ENCODE measurements at places on chromosomes 4 and X.

DNA sequence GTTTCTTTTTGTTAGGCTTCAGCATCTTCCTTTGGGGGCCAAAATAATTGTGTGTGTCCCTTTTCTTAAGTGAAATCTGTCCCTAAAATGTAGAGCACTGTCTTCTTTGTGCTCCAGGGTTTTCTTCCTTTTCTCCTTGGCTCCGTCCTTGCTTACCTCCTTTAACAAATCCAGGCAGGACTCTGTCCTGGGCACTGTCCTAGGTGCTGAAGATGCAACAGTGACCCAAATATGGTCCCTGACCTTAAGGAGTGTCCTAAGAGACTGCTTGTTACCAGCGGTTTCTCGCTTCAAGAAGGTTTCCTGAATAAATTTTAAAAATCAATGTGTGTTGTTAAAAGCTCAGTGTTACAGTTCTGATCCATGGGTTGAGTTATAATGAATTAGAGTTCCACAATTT lies 471.8 kb downstream of the KCNIP4 start:
- DNase-seq, result no peak

DNA sequence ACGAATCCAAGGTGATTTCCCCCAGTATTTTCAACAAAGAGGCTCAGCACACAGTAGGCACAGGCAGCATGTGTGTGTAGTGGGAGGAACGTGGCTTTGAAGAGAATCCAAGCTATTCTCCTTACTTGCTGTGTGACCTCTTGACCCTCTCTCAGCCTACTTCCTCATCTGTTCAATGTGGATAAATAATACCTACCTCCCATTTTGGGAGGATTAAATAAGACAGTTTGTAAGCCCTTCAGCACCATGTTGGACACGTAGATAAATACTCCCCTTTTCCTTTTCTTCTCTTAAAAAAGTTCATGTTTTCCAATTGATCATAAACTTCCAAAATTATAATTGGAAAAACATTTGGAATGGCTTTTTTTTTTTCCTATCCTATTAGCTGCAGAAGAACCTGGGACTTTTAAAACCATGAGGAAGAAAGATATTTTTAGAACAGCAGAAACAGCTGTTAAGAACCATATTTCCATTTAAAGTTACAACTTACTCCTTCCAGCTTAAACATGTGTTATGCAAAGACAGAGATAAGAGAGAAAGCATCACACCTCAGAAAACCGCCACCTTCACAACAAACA lies 56.1 kb upstream of the TMEM131L start:
- no peak for DNase-seq

DNA sequence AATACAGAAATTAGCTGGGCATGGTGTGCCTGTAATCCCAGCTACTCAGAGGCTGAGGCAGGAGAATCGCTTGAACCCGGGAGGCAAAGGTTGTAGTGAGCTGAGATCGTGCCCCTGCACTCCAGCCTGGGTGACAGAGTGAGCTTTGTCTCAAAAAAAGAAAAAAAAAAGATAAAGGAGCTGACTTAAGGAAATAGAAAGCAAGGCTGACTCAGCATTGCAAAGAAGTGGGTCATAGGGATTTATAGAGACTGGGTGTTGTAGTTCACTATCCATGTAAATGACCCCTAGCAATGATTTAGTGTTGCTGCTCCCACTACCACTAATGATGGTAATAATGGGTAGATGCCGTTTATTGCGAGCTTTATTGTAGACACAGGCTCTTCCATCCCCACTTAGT lies 47.6 kb downstream of the ADD1 start:
- no peak for DNase-seq

DNA sequence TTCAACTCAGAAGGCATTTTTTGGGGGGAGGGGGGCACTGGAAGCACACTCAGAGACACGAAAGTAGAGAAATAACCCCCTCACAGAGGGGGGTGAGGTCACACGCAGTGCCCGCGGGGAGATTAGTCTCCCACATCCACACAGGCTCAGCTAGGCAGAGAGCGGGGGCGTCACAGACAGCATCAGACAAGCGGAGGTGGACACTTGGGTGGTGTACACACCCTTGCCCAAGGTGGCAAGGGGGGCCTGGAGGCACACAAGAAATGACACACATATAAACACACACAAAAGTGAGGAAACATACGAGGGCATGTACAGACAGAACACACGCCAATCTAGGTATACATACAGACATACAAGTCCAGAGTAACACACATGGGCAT lies 637 bp upstream of the SYN1 start:
- DNase-seq, result peak; percentile 40

- no peak for DNase-seq
Observed at GRCh38 chr4:146776691-146777090, 138.0 kb downstream of the POU4F2 start.

DNA sequence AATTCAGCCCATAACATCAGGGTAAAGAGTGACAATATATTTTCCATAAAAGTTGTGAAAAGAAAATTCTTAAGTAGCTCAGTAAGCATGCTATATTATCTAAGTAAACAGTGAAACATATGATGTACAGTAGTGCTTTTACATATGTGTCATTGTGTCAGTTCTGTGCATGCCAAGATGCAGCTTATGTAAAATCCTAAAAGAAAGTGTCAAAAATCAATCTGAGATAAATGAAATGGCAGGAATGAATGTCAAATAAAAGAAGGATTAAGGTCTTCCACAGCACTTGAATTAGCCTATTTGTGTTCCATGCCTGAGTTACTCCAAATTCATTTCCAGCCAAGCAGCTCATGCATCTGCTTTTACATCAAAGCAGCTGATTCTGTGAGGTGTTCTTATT lies 452.7 kb upstream of the HS3ST1 start:
- DNase-seq, result no peak

- no peak for DNase-seq
Observed at GRCh38 chrX:41913476-41913875, 9.9 kb downstream of the CASK start.

DNA sequence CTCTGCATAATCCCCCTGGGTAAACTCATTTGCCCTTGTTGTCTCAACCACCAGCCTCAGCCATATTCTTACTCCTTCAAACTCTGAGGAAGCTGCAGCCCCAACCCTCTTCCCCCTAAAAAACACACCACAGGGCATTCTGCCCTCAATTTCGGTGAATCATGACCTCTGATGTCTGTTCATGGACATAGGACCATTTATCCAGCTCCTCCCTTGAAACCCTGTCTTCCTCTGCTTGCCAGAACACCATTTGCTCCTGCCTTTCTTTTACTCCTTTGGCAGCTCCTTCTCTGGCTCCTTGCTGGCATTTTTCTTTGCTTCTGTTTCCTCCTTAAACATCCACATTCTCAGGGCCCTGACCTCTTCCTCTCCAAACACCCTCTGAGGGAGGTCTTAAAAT lies 87.1 kb downstream of the ITIH6 start:
- DNase-seq, result no peak

DNA sequence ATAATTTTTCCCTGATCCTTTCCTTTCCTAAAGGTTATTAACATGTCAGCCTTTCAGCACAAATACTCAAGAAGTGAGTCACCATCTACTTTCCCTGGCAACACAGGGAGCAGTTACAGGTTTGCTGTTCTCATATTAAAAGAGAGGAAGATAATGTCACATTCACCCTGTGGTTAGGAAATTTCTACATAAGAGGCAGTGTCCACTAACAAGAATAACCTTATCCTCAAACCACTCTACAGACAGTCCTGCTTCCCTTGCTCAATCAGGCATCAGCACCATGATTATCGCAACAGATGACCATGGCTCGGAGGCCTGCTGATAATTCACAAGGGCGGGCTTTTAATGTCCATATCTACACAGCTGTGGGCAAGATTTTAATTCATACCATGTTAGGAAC lies 30.9 kb downstream of the RNF150 start:
- no peak for DNase-seq

GRCh38 chr4:176156656-176157055 lies 38.7 kb downstream of the SPATA4 start:
- DNase-seq, result no peak

GRCh38 chrX:23616361-23616760 lies 50.9 kb upstream of the PRDX4 start:
- DNase-seq, result no peak

DNA sequence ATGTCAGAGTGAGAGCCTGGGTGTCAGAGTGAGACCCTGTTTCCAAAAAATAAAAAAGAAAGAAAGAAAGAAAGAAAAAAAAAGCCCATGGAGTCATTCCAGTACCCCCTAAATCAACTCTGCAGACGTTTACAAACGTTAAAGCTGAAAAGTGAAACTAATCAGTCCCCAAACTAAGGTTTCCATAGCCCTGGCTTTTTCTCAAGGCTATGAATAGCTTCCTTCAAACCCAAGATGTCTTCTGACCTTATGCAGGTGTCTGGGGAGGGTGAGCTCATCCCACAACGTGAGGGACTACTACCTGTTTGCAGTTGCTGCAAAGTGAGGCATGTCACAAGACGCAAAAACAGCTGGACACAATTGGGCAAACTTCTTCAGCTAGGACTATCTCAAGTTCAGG lies 144.0 kb downstream of the SH3KBP1 start:
- DNase-seq, result no peak

GRCh38 chrX:100409610-100410590 lies at the start of gene PCDH19:
TSS of gene PCDH19 (minus strand) at chrX:100410273. CDS start at chrX:100408597, 1,676 bp downstream.
- DNase-seq, result no peak

DNA sequence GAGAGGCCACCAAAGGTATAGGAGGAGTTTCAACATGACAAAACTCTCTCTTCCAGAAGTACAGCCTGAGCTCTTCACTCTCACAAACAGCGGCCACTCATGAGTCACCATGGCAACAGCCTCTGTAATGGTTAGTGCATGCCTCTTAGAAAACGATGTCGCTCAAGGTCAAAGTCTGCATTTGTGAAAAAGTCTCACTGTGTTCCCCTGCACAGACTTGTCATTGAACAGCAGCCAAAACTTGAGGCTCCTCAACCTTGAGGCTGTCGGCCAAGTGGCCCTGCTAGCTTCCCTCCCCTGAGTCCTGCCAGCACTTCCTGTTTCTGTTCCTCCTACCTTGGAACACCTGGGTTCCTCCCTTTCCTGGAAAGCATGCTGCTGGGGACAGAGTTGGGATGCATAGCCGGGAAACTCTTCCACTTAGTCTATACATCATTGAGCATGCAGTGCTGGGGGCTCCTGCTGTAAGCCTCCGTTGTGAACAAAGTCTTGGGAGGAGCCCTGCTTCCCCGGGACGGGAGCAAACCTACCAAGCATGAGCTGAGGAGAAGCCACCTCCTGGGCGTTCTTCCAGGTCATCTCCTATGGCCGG lies 66.6 kb downstream of the ING2 start:
- no peak for DNase-seq

- DNase-seq, result no peak
Observed at GRCh38 chr4:125105561-125105960, 209.2 kb upstream of the FAT4 start.

GRCh38 chr4:115515772-115516171 lies 402.4 kb upstream of the NDST4 start:
- DNase-seq, result no peak

DNA sequence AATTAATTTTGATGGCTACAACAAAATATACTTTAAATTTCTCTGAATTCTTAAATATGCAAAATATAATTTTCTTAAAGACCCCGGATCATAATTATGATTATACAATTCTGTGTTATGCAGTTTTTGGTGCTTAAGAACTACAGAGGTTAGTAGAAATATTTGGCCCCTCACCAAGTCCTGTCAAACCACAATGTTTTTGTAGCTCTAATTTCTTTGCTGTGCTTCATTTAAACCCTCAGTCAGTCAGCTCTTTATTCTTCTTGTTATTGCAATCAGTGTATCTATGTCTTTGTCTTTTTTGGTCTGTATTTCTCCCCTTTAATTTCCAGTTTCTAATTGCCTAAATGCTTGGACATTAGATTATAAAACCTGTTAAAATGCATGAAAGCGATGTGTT lies 186.1 kb downstream of the CAMK2D start:
- no peak for DNase-seq

DNA sequence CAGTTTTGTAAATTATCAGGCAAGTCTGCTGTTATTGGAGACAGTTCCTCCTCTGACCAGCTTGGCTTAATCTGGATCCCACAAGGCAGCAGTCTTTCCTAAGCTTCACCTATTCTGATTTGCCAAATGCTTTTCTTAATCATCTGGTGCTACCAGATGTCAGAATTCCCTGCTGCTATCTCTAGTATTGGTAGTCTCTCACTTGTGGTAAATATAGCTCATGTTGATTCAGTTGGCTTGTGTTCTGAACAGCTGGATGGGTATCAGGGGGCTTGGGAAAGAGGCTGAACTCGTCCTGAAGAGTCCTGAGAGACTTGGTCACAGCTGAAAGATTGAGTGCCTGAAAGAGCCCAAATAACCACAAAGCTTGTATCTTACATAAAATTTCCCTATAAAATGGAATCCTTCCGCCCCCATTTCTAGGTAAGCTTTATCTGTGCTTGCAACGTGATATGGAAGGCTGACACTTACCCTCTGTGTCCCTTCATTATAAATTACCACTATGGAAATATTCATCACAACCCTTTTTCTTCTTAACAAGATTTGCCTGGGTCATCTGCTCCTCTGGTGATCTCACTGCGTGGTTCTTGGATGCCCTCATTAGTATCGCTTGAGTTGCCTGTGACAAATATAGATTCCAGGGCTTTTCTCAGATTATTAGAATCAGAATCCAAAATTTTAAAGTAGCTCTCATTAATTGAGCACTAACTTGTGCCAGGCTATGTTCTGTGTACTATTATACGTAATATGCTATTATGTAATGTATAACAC lies 104.1 kb upstream of the GPRIN3 start:
- DNase-seq, result no peak

GRCh38 chr4:175273995-175274753 lies 356.0 kb downstream of the ADAM29 start:
- no peak for DNase-seq

GRCh38 chrX:90617710-90618325 lies 696.1 kb downstream of the TGIF2LX start:
- DNase-seq, result no peak

DNA sequence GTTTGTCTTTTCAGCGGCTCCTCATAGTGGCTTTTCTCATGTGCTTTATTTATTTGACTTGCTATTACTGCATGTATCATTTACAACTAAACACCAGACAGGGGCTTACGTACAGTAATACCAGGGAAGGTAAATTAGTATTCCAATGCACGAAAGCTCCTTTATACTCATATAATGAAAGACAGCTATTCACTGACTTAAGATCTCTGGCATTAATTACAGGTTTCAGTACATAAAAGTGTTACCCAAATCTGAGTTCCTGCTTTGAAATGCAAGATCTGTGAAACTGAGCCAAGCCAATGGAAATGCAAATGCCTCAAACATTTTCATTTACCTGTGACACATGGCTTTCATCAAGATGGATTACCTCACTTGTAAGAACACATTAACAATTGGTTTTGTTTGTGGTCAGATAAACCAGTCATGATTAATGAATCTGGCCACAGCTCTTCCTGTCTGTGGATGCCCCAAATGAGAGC lies 107.2 kb downstream of the ANAPC4 start:
- DNase-seq, result no peak

GRCh38 chrX:149223854-149224253 lies 281.3 kb downstream of the IDS start:
- no peak for DNase-seq

- no peak for DNase-seq
Observed at GRCh38 chr4:3067473-3068001, 6.8 kb downstream of the HTT-AS start.

- DNase-seq, result no peak
Observed at GRCh38 chr4:86816501-86817273, 32.5 kb downstream of the SLC10A6 start.
